A549 (cell line): ENCODE measurements at places on chromosomes 12 and 14. TPM values are rescaled to one million over a fixed set of nuclear protein-coding genes. Genes with fewer than 3 reads are reported as not detected.
A peak's percentile ranks its signal among the peaks of the same experiment; 100 is the strongest.

GRCh38 chr14:23894362-23895052 is 59.1 kb upstream of the DHRS4 start:
- no peak for DNase-seq

ACOT4 gene
- 1.6 TPM in 3 replicates for polyA plus RNA-seq

DNA sequence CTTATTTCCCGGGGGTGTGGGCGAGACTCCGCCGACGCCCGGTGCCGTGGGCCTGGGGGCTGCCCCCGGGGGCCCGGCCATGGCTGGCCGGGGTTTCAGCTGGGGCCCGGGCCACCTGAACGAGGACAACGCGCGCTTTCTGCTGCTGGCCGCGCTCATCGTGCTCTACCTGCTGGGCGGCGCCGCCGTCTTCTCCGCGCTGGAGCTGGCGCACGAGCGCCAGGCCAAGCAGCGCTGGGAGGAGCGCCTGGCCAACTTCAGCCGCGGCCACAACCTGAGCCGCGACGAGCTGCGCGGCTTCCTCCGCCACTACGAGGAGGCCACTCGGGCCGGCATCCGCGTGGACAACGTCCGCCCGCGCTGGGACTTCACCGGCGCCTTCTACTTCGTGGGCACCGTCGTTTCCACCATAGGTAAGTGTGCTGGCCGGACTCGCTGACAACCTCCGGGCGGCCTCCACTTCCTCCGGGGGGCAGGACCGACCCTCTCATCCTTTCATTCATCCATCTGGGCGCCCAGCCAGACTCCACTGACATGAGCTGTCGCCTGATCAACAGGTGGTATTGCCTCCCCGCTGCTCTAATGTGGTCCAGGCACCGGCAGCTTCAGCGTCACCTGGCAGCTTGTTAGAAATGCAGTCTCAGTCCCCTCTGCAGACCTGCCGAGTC is 467 bp downstream of the KCNK13 start:
- peak; percentile 14 for DNase-seq

GRCh38 chr14:90538716-90539495 is 142.1 kb downstream of the CALM1 start:
- DNase-seq = no peak

- no peak for DNase-seq
These were observed 47.8 kb upstream of the MED13L start for GRCh38 chr12:116325336-116325664.

DNA sequence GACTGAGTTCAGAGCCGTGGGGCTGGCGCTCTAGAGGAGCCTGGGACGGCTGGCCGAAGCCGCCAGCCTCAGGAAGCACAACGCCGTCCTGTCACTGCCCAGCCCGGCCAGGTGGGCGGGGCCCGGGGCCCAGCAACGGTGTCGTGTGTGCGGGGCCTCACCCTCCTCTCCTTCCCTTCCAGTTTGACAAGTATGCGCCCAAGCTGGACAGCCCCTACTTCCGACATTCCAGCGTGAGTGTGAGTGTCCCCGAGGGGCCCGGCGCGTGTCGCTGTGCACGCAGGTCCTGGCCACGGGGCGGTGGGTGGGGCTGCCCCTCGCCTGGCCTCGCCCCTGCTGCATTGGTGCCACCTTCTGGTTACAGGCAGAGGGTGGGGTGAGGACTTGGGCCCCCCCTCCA is 38.3 kb downstream of the LRCOL1 start:
- no peak for DNase-seq

C1R gene
- 24.8 to 40.4 TPM (median 31.4 TPM) in 3 replicates for polyA plus RNA-seq

DNA sequence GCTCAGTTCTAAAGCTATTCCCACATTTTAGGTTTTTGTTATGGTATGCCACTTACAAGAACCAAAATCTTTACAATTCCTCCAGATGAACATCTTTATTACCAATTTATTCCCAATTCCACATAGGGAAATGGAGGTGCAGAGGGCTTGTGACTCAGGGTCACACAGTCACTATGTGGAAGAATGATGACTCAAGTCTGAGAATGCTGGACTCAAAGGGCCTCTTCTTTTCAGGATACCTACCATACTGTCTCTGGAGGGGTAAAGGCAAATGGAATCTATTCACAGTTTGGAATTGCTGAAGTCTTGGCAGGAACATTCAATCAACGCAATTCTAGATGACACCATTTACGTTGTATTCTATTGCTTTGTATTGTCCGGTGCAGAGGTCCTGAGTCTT is 48.2 kb upstream of the MANSC4 start:
- no peak for DNase-seq

ERBB3 gene
- polyA plus RNA-seq = 1.8 to 2.2 TPM (median 1.8 TPM) in 3 replicates

DNA sequence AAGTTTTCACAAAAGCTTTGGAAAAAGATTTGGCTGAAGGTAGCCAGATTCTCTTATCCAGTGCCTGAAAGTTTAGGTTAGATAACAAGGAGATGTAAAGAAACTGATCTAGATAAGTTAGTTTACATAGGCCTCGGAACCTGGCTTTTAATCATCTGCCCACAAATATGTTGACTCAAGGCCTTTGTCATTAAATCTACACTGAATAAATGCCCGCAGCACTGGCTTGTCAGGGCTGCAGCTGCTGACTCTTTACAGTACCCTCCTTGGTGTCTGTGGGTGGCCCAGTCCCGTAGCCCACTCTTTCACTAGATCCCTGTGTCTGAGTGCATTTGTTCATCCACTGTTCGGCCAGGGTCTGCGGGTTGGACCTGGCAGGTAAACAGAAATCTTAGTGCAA is 58.0 kb downstream of the TMEM116 start:
- no peak for DNase-seq

ANKRD33 gene
- not detected in 3 replicates for polyA plus RNA-seq

CDKL1 gene
- polyA plus RNA-seq = 4.5 to 11.0 TPM (median 7.9 TPM) in 3 replicates

DNA sequence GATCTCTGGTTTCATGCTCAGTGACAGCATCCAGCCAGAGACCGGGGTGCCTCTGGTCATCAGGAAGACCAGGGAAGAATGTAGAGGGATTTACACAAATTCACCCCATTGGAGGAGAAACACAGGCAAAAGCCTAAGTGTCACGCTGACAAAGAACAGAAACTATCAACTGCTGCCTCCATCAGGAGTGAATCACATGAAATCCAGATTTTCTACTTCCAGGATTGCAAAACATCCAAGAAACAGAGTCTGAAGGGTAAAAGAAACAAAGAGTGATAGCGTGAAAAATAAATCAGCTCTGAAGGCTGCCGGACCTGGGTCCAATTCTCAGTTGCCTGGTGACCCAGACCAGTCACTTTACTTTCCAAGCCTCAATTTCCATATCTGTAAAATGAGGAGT is 136.1 kb upstream of the MAP1LC3B2 start:
- DNase-seq = no peak

DNA sequence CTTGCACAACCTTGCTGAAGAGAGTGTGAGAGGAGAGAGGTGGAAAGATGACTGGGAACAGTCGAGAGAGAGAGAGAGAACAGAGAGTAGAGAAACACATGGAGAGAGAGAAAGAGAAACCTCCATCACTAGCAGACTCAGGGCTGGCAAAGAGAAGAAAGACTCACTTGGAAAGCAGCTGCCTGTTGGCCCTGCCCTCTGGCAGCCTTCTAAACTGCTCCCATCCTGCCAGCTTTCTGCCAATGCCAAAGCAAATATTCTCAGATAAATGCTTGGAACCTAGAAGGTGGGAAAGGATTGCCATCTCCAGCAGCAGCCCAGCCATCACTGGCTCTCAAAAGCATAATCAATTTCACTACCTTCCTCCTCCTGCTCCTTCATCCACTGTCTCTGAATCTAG is 107.9 kb upstream of the WSCD2 start:
- no peak for DNase-seq

DNA sequence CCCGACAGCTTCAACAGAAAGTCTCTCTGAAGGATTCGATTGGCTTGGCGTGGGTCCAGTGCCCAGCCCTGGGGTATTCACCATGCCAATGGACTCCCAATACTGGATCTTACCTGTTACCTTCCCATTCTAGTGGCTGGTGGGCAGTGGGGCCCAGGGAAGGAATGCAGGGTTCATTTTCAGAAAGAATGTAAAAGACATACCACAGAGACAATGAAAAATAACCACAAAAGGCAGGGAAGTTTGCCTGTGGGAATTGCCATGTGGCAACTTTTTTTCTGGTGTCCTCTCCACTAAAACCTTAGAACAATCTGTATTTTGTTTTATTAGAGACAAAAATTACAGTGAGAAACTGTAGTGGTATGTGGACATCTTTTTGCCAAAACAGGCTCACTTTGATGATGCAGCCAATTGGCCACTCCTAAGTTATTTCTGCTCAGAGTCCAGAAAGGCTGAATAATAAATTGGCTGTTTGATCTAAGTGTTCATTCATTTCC is 55.2 kb downstream of the PTGER2 start:
- no peak for DNase-seq

- no peak for DNase-seq
These were observed 181.2 kb downstream of the PRKCH start for GRCh38 chr14:61502459-61503093.

- DNase-seq = no peak
These were observed 191.0 kb downstream of the PELI2 start for GRCh38 chr14:56309198-56309597.

DNA sequence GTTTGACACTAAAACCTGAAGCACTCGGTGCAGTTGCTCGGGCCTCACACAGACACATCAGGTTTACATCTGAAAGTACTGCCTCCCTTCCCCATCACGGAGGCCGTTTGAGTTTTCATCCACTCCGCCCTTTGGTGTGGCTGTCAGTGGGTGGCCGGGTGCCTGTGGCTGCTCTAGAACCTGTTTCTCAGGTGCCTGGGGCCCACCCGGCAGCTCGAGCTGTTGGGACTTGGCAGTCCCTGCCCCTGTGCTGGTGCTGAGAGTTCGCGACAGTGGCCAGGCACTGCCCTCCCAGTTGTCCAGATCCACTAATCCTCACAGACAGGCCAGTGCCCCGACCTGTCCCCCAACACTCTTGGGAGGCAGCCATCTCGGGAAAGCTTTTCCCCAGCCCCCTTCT is 22.4 kb downstream of the XRCC3 start:
- DNase-seq = no peak

AVPR1A gene
- polyA plus RNA-seq = not detected in 3 replicates

PTPN21 gene
- polyA plus RNA-seq = 6.0 to 7.2 TPM (median 6.5 TPM) in 3 replicates

DNA sequence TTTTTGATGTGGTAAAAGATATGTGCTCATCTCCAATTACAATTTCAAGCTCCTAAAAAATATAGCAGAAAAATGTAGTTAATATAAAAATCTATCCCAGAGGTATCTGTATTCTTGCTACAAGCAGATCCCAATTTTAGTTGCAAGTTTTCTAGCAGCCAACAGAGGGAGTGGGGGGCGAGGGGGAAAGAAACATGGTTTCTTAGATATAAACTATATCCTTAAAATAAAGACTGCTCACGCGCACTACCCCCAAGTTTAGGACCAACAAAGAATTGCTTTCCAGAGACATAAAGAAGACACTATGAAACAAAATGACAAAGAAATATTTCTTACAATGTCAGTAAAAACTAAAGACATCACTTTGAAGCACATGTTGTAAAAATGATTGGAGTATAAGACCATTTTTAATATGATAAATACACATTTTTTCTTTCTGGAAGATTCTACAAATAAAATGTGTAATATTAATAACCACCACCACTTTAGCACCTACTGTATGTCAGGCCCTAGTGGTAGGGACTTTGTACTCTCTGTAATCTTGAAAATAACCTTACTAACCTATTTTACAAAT is 5.4 kb downstream of the MAGOHB start:
- no peak for DNase-seq

- no peak for DNase-seq
These were observed 1.3 kb upstream of the IGFBP6 start for GRCh38 chr12:53096089-53096741.

GRCh38 chr14:46063872-46064271 is 587.7 kb downstream of the RPL10L start:
- no peak for DNase-seq

PLA2G1B gene
- polyA plus RNA-seq = not detected in 3 replicates

CFAP54 gene
- 0.68 to 0.91 TPM (median 0.70 TPM) in 3 replicates for polyA plus RNA-seq

FBLN5 gene
- polyA plus RNA-seq = 1.3 to 1.8 TPM (median 1.5 TPM) in 3 replicates

- peak; percentile 92 for DNase-seq
These were observed at the start of gene SLC48A1 for GRCh38 chr12:47773062-47773857. TSS of gene SLC48A1 (plus strand) at chr12:47773238. CDS start at chr12:47773305, 67 bp downstream.

- no peak for DNase-seq
These were observed 78.3 kb downstream of the CDK17 start for GRCh38 chr12:96321941-96322340.

- DNase-seq = no peak
These were observed 59.3 kb downstream of the TESC start for GRCh38 chr12:117039891-117040309.

DNA sequence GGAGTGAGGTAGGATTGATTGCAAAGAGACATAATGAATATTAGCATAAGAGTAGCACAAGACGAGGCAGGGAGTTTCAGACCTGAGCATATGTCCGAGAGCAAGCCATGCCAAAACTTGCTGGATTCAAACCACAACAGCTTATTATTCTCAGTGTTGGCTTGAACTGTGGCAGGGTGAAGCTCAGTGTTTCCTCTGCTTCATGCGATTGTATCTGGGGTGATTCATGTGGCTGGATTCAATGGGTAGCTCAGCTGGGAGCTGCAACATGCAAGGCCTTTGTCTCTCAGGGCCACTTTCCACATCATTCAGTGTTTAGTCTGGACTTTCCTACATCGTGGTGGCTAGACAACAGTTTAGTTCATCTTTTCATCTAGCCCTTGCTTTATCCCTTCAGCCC is 22.1 kb upstream of the E2F7 start:
- DNase-seq = no peak

DNA sequence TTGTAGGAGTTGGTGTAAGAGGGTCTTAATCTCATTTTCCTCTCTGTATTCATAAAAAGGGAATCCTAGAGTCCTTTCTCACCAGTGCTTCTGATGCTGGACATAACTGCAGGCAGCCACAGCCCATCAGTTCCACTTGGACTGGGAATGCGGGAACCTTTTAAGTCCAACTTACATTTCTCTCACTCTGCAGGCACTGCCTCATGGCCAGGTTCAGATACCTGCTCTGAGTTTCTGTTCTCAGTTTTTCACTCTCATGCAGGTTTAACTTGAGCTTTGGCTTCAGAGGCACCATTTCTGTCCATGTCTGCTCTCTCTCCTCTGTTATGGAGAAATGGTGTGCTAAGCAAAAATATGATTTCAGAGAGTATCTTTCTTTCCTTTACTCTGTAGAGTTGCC is 4.2 kb downstream of the ACVR1B start:
- no peak for DNase-seq

CFAP73 gene
- 0.05 TPM in 1 of 3 replicates, not detected in the others for polyA plus RNA-seq

RAPGEF3 gene
- 0.69 to 0.89 TPM (median 0.88 TPM) in 3 replicates for polyA plus RNA-seq

B4GALNT1 gene
- 33.2 to 35.1 TPM (median 33.4 TPM) in 3 replicates for polyA plus RNA-seq

CLEC2A gene
- not detected in 3 replicates for polyA plus RNA-seq

KCNK10 gene
- polyA plus RNA-seq = not detected in 3 replicates

RIPK3 gene
- polyA plus RNA-seq = not detected in 3 replicates

OVCH1 gene
- not detected in 3 replicates for polyA plus RNA-seq

DNA sequence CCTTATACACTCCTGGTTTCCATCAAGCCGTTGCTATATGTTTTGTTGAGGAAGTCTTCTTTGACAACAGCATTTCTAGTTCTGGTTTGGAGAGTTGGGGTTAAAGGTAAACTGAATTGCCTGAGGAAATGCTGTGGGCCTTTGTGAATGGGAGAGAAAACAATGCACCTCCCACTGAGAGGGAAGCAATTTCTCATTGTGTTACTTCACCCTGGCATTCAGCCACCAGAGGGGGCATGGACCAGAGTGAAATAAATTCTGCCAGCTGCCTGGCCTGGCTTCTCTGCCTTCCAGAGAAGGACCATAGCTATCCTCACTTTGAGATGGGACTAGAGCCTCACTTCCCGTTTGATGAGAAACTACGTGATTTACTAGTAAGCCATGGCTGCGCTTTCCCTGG is 475.3 kb downstream of the EGLN3 start:
- DNase-seq = peak; percentile 27
